Cortex of kidney (tissue), 1 donor: ENCODE measurements at places on chromosomes 4 and X.

- DNase-seq: no peak
Observed at GRCh38 chrX:108000751-108001150, 18.6 kb upstream of the TEX13B start.

DNA sequence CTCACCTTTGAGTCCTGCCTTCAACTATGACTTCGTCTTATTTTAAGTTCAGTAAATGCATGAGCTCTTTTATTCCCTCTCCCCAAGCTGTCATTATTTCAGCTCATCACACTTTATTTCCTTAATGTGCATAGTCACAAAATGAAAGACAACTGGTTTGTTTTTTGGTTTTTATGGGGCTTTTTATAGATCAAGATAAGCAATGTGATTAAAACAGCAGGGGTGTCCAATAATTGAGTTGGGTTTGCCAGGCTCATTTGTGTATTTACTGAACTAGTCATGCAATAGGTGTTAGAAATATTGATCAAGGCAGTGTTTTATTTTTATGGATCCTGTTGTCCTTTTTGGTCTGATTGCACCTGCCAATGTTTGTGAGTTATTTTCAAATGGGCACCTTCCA, 102.2 kb downstream of the FRMPD4 start:
- DNase-seq: no peak

DNA sequence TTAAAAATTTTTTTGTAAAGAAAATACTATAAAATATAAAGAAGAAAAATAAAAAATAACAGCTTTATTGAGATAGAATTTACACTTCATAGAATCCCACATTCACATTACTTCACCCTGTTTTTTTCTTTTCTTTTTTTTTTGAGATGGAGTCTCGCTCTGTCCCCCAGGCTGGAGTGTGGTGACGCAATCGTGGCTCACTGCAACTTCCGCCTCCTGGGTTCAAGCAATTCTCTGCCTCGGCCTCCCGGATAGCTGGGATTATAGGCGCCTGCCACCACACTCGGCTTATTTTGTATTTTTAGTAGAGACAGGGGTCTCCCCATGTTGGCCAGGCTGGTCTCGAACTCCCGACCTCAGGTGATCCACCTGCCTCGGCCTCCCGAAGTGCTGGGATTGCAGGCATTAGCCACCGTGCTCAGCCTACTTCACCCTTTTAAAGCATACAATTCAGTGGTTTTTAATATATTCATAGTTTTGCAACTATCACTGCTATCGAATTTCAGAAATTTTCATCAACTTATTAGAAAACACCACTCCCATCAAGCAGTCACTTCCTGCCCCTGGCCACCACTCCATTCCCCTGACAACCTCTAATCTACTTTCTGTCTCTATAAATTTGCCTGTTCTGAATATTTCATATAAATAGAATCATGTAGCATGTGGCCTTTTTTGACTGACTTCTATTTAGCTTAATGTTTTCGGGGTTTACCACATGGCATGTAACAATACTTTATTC, 48.7 kb downstream of the TMEM131L start:
- no peak for DNase-seq

DNA sequence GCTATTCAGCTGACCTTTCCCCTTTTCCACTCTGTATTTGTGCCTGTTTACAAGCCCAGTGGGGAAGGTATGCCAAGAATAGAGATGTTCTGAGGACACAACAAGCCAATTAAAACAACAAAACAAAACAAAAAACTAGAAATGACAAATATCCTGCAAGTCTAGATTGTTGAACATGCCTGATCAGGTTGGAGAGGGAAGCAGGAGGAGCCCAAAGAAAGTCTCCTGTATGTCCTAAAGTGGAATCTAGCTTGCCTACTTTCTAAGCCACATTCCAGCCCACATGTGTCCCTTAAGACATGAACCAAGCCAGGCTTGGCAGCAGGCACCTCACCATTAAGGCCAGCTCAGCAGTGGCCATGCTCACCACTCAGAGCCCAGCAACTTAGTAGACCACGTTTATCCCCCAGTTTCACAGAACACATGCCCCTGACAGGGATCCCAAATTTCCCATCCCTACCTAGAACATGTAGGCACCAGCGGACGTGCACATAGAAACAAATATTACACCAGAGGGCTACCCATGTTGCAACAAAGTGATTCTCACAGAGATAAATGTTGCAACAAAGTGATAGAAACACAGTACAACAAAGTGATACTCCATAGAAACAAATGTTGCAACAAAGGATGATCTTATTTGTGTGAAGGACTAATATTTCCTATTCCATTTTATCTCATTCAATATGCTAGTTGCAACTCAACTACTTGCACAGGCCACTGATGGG, 48.3 kb downstream of the CD99L2 start:
- no peak for DNase-seq

DNA sequence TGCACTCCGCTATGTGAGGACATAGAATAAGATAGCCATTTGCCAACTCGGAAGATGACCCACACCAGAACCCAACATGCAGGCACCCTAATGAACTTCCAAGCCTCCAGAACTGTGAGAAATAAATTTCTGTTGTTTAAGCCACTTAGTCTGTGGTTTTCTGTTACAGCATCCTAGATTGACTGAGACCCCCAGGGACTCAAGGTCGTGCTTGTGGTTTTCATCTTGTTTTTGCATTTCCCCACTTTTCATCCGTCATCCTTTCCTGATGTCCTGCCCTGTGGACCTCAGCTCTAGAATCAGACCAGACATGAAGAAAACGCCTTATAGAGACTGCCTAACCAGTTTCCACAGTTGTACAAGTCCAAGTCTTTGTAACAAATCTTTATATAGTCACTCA, 54.4 kb downstream of the MCUB start:
- no peak for DNase-seq

- DNase-seq: no peak
Observed at GRCh38 chrX:20514358-20514757, 247.6 kb upstream of the RPS6KA3 start.

- no peak for DNase-seq
Observed at GRCh38 chr4:25889589-25890503, 24.2 kb upstream of the SMIM20 start.

DNA sequence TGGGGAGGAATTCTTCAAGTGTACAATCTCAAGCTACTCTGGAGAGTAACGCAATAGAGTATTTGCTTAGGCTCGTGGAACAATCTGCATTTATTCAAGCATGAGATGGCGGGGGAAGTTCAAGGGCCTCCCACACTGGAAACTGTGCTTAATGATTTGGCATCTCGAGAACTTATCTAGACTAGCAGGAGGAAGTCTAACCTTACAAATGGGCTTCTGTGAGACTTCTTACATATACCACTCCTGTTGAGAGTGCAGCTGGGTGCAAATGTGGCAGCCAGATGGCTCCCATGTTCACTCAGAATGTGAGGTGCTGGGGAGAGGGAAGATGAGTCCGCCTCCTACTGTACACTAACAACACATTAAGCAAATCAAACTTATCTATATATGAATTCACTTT, 29.3 kb upstream of the PTPN13 start:
- DNase-seq: no peak

GRCh38 chr4:107902715-107903114, 28.6 kb upstream of the CYP2U1 start:
- DNase-seq: no peak

GRCh38 chrX:124502166-124502565, 155.8 kb downstream of the SH2D1A start:
- DNase-seq: no peak

- DNase-seq: no peak
Observed at GRCh38 chrX:24398766-24399165, 38.3 kb downstream of the SUPT20HL1 start.

GRCh38 chrX:148976571-148977400, 476.4 kb downstream of the AFF2 start:
- DNase-seq: no peak

- no peak for DNase-seq
Observed at GRCh38 chrX:152901816-152902501, 4.1 kb downstream of the ZNF185 start.

- DNase-seq: no peak
Observed at GRCh38 chr4:182391111-182391684, 148.0 kb downstream of the TENM3 start.

DNA sequence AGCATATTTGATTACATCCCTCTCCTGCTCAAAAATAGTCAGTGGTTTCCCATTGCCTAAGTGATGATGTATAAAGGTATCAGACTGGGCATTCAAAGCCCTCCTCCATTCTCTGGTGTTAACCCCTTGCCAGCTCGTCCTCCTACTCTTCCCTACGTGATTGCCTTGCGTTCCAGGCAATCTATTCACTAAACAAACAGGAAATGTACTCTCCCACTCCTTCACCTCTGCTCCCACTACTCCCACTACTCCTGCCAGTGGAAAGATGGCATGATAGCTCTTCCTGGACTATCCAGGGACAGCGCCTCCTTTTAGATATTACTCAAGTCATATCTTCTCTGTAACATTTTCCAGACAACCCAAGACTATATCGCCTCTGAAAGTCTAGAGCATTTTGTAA, 5.8 kb downstream of the DGAT2L6 start:
- DNase-seq: no peak

DNA sequence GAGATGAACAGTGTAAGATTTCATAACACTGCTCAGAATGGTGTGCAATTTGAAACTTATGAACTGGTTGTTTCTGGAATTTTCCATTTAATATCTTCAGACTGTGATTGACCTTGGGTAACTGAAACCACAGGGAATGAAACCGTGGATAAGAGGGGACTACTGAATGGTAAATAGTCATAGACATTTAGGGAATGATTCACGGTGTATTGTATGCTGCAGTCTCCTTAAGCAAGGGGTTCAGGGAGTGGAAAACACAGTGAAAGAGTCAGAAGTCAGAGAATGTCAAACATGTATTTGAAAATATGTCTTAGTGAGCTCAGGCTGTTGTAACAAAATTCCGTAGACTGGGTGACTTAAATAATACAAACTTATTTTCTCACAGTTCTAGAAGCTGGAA, 398.2 kb upstream of the DIPK2B start:
- DNase-seq: no peak

DNA sequence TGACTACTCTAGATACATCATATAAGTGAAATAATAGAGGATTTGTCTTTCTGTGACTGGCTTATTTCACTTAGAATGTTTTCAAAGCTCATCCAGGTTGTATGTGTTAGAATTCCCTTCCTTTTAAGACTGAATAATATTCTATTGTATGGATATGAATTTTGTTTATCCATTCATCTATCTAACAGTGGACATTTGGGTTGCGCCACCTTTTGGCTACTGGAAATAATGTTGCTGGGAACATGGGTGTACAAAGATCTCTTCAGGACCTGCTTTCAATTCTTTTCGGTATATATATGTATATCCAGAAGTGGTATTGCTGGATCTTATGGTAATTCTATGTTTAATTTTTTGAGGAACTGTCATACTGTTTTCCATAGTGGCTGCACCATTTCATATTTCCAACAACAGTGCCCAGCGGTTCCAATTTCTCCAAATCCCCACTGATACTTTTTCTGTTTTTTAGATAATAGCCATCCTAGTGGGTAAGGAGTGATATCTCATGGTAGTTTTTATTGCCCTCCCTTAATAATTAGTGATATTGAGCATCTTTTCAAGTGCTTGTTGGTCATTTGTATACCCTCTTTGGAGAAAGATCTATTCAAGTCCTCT, 3.4 kb upstream of the SCD5 start:
- DNase-seq: no peak

GRCh38 chr4:26863512-26863911, 2.9 kb downstream of the STIM2 start:
- no peak for DNase-seq

- no peak for DNase-seq
Observed at GRCh38 chr4:20724915-20725314, 24.7 kb downstream of the PACRGL start.

DNA sequence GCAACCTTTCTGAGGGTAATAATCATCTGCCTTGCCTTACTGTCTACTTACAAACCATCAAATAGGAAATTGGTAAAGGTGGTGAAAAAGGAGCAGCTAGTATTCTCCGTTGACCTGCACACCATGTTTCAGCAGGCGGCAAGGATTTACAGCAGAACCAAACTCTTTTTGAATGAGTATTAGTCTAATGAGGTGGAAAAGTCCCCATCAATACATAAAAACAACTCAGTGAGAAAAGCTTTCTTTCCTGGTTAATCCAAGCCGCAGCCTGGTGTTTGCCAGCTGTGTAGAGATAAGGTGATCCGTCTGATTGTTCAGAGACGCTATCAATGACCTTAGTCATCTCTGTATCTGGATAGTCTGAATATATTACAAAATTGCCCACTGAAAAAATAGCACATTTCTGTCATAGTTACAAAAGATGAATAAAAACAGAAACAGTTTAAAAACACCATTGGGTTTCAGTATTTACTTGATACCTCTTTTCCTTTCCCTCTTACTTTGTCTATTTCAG, 110.4 kb upstream of the TBC1D9 start:
- no peak for DNase-seq

DNA sequence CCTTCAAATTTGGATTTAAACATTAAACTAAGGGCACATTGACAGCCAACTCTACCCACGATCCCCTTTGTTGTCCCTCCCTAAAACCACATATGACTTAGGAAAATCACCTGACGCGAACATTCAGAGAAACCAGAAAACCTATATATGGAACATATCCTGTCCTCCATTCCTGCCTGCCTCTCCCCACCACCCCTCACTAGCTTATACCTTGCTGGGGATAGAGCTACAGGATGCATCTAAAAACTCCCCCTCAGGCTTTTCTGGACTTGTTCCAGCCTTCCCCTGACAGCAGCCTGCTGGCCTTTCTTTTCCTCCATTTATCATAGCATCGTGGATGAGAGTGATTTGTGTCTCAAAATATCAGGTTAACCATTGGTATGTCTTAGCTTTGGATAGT, 8.8 kb downstream of the STK26 start:
- no peak for DNase-seq

DNA sequence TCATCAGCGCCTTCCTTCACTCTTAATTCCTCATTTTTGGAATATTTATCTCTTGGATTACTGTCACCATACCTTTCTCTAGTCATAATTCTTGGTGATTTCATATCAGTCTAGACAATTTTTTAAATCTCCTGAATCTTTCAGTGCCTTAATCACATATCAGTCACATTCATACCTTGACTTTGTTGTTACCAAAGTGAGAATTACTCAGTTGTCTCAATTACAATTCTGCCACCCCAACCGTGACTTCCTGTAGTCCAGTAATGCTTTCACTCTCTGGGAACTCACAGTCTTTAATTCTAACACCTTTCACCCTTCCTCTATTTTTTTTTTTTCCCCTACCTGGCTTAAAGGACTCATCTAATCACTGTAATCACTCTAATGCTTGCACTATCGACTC, 1275.3 kb upstream of the TENM3 start:
- DNase-seq: no peak

DNA sequence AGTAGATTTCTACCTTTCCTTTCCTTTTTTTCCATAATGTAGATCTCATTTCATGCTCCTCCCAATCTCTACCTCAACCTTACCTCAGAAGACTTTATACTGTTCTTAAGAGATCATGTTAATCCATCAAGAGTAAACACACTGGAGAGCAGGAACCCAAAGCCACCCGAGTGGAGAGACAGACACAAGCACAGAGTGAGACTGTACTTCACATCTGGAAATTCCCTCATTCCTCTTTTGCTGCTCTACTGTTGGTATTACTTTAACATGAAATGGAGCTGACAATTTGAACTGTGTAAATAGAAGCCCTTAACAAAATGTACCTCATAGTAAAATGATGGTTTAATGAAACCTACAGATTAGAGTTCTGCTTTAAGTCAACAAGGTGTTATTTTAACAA, 105.7 kb upstream of the RASGEF1B start:
- no peak for DNase-seq
